Esophagus squamous epithelium (tissue), 5 donors: ENCODE measurements at places on chromosomes 2 and 18.

GRCh38 chr2:2913601-2914120 is 464.0 kb downstream of the EIPR1 start:
- DNase-seq: no peak

DNA sequence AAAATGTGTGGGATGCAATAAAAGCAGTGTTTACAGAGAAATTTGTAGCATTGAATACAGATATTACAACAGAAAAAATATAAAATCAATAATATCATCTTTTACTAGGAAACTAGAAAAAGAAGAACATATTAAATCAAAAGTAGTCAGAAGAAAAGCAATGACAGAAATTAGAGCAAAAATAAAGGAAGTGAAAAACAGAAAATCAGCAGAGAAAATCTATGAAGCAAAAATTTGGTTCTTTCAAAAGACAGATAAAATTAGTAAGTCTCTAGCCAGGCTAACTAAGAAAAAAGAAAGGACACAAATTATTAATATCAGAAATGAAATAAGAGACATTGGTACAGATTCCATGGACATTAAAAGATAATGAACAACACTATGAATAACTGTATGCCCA is 212.0 kb upstream of the MGAT5 start:
- DNase-seq: no peak

GRCh38 chr2:202036601-202037037 is 3.0 kb downstream of the FZD7 start:
- DNase-seq: no peak

GRCh38 chr2:169330555-169331198 is 31.7 kb downstream of the LRP2 start:
- no peak for DNase-seq

GRCh38 chr2:70903641-70904340 is 31.9 kb upstream of the ATP6V1B1 start:
- DNase-seq: no peak

- DNase-seq: no peak
Measured at GRCh38 chr18:67636597-67637385, 120.3 kb upstream of the DSEL start.

GRCh38 chr2:27306573-27307286 is 1.5 kb downstream of the UCN start:
- no peak for DNase-seq

GRCh38 chr2:870426-870825 is 80.2 kb upstream of the SNTG2 start:
- DNase-seq: no peak

GRCh38 chr2:75153221-75153620 is 46.1 kb downstream of the TACR1 start:
- no peak for DNase-seq

- DNase-seq: no peak
Measured at GRCh38 chr2:226671141-226671676, 128.4 kb downstream of the IRS1 start.

- no peak for DNase-seq
Measured at GRCh38 chr18:44730803-44731529, 50.3 kb downstream of the SETBP1 start.
